ENCODE measurements at places on chromosomes 3 and 15. TPM values are rescaled to one million over a fixed set of nuclear protein-coding genes. Genes with fewer than 3 reads are reported as not detected.

DNA sequence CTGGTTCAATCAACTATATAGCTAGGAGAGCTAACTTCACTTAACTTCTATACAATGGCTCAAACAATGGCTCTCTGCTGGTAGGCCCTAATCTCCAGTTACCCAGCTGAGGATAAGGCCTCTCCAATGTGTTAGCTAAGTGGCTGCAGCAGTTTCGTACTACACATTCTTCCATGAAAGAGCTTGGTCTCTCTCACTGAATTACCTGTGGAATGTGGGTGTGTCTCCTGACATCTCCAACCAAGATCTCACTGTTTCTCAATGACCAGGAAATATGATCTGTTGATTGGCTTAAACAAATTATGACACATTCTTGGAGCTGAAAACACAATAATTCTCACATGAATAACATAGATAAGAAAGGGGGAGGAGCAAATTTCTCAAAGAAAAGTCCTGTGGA lies 169.8 kb upstream of the ROBO1 start:
- H3K4me3 ChIP-seq = no peak overlapping the region
- H3K36me3 ChIP-seq = no peaks in the 10 kb centered on the region
- no peaks in the 10 kb centered on the region for H3K27me3 ChIP-seq
- peak; percentile 32 for DNase-seq
- no peaks in the 10 kb centered on the region for H3K4me1 ChIP-seq

GRCh38 chr3:172546105-172546504 lies 22.9 kb upstream of the TNFSF10 start:
- no peak for DNase-seq
- peaks cover 25% of the 10 kb centered on the region for H3K4me1 ChIP-seq
- H3K27ac ChIP-seq = peak overlapping the region; percentile 42
- no peak overlapping the region for H3K4me3 ChIP-seq

DNA sequence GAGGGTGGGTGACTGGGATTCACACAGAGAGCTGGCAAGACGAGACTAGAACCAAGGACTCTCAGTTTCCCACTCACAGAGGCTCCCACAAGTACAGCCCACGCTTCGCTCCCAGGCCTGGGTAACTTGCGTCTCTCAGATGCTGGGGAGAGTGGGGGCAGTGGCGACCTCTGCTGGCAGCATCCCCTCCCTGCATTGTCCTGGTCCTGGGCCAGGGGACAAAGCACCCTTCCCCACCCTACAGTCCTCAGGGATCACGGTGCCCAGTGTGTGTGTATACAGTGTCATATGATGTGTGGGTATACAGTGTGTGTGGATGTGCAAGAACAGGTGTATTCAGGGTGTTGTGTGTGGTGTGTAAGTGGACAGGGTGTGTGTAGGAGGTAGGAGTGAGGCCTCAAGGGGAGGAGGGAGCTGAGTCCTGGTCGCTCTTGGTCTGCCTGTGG lies 12.8 kb downstream of the VILL start:
- H3K4me3 ChIP-seq = no peak overlapping the region
- H3K36me3 ChIP-seq = peaks cover 50% of the 10 kb centered on the region
- H3K4me1 ChIP-seq = peaks cover 18% of the 10 kb centered on the region
- DNase-seq = peak; percentile 77
- H3K27ac ChIP-seq = no peak overlapping the region

DNA sequence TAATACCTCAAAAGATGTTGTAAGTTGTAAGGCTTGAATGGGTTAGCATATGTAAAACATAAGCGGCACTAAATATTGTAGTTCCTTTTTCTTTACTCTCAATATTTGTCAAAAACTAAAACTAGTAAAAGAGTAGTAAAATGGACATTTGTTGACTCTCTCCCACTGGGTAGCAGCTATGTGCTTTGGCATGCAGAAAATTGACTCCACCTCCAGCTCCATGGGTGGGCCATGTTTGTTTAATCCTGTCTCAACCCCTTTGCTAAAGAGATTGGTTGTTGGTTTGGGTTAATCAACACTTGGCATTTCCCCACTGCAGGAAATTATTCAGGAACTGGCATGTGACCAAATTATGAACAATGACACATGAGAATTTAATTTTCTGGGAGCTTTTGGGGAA lies 114.8 kb downstream of the EOMES start:
- no peak for DNase-seq
- no peak overlapping the region for H3K27ac ChIP-seq
- no peaks in the 10 kb centered on the region for H3K4me1 ChIP-seq
- no peaks in the 10 kb centered on the region for H3K36me3 ChIP-seq
- no peaks in the 10 kb centered on the region for H3K27me3 ChIP-seq

DNA sequence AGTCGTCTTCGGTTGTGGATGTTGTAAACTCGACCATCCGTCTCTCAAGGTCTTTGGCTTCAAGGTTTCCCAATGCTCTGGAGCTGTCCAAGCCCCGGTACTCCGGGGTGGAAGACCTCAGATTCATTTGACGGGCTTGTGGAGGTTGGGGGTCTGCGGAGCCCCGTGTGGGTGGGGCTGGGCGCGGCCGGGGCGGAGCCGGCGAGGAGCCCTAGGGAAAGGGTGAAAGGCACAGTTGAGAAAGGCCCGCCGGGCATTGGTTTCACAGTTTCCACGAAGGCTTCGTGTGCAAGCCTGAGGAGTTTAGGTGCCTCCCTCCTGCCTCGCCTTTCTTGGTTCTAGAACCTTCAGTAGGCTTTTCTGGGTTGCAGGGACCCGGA lies 360 bp upstream of the MGA start:
- no peaks in the 10 kb centered on the region for H3K36me3 ChIP-seq
- H3K4me1 ChIP-seq = peaks cover 14% of the 10 kb centered on the region
- H3K27me3 ChIP-seq = no peaks in the 10 kb centered on the region
- H3K27ac ChIP-seq = peak overlapping the region; percentile 87
- peak; percentile 87 for DNase-seq
- peak overlapping the region; percentile 50 for H3K4me3 ChIP-seq

DNA sequence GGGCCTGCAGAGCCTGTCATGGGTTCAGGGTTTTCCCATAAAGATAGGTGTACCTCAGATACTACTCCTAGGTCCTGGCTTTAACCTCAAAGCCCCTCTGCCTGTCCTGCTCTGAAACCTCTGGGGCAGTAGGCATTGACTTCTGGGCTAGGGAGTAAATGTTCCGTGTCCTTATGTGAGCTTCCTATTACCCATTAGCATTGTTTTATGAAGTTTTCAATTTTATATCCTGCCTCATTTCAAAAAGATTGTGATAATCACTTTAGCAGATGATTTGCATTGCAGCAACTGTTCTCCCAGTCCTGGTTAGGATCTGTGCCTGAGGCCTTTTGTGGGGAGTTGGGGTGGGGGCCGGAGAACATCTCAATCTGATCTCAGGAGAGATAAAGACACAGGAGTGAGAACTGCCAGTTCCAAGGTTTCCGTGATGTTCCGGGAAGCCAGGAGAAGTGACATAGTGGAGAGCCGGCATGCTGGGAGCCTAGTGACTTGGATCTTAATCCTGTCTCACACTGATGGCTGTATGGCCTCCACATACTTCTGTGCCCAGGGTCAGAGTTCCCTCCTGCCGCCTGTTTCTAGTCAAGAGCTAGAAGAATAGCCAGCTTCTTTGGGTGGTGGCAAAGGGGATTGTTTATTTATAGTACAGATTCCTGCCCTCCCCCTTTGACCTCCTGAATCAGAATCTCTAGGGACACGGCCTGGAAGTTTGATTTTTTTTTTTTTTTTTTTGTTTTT lies 10.6 kb downstream of the TPM1 start:
- DNase-seq = peak; percentile 51
- peak overlapping the region; percentile 90 for H3K27ac ChIP-seq
- H3K4me1 ChIP-seq = peaks cover 76% of the 10 kb centered on the region
- no peaks in the 10 kb centered on the region for H3K27me3 ChIP-seq

DNA sequence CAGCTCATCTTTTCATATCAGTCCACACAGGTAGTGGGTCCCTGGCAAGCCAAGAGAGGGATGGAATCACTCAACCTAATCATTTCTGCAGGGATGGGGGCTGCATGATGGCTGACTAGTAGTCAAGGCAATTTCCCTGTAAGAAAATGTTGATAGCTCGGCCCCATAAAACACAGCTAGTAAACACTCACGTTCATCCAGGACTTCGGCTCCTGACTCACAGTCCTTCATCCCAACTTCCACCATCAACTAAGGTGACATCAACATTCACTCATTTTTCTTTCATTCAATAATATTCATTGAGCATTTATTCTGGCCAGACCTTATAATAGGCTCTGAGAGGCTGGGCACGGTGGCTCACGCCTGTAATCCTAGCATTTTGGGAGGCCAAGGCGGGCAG lies 4.4 kb upstream of the ACAP2 start:
- peaks cover 18% of the 10 kb centered on the region for H3K4me1 ChIP-seq
- H3K36me3 ChIP-seq = no peaks in the 10 kb centered on the region
- H3K4me3 ChIP-seq = no peak overlapping the region
- no peak for DNase-seq
- H3K27ac ChIP-seq = no peak overlapping the region
- H3K27me3 ChIP-seq = no peaks in the 10 kb centered on the region

DNA sequence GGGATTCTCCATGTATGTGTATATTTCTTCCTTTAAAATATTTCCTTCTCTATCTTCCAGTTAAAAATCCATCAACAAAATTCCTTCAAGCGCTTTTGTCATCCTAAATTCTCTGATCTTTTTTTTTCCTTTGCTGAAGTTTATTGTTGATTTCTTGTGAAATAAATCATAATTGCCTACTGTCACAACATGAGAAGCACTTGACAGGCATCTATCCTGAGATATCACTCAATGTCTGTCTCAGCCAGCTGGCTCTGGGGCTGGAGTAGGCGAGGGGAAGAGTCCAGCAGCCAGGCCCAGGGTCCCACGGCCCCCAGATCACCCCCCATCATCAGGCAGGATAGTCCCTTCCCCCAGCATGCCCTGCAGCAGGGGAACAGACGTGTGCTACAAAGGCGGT lies 109.0 kb upstream of the TLE3 start:
- peaks cover under 1% of the 10 kb centered on the region for H3K4me1 ChIP-seq
- H3K36me3 ChIP-seq = no peaks in the 10 kb centered on the region
- H3K4me3 ChIP-seq = no peak overlapping the region

DNA sequence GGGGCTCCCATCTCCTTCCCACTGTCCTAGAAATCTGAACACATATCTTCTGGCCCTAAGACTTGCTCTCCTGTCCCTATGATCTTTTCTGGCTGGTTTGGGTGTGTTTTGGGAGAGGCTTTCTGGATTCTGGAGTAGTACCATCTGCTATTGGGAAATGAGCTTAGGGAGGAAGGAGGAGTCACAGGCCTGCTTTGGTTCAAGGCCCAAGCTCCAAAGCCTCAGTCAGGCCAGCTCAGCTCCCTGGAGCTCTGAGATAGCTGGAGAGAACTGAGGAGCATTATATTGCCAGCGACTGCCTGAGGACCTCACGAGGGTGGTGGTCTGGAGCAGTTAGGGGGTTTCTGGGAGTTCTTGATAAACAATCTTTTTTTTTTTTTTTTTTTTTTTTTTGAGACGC lies 18.7 kb downstream of the RASGRF1 start:
- no peaks in the 10 kb centered on the region for H3K36me3 ChIP-seq
- H3K27ac ChIP-seq = no peak overlapping the region
- no peak overlapping the region for H3K4me3 ChIP-seq
- no peaks in the 10 kb centered on the region for H3K4me1 ChIP-seq
- no peak for DNase-seq

- H3K4me3 ChIP-seq = no peak overlapping the region
- H3K27ac ChIP-seq = no peak overlapping the region
- H3K4me1 ChIP-seq = peaks cover 4% of the 10 kb centered on the region
- DNase-seq = no peak
Measured at GRCh38 chr3:126087552-126088175, 3.7 kb upstream of the SLC41A3 start.

DNA sequence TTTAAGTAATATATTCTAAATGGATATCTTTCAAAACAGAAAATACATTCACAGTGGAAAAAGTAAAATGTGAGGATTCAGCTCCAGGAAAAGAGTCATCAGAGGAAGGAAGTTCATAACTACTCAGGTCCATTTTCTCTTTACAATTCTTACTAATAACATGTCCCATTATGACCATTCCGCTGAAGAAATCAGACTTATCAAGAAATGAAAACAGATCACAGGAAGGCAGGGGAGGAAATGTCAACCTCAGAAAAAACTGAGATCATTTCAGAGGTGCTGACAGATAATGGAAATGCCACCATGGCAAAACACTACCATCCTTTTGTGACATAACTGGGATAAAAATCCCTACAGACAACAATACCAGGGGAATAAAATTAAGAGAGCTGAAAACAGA lies 139.5 kb downstream of the MAGI1 start:
- no peaks in the 10 kb centered on the region for H3K36me3 ChIP-seq
- H3K27me3 ChIP-seq = no peaks in the 10 kb centered on the region
- H3K27ac ChIP-seq = no peak overlapping the region

DNA sequence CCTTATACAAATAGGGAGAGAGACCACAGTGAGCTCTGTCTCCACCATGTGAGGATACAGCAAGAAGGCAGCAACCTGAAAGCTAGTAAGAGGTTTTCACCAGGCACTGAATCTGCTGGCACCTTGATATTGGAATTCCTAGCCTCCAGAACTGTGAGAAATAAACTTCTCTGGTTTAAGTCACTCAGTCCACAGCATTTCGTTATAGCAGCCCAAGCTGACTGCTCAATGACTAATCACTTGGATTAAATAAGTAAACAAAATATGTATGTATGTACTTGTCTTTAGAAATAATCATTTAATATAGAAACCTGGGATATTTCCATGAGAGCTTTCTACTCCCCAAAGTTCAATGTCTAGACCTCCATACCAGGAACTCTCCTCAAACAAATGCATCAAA lies 162.0 kb downstream of the IMPG2 start:
- no peaks in the 10 kb centered on the region for H3K4me1 ChIP-seq
- no peaks in the 10 kb centered on the region for H3K36me3 ChIP-seq
- H3K27ac ChIP-seq = no peak overlapping the region
- no peak for DNase-seq

- no peak for DNase-seq
- peaks cover 23% of the 10 kb centered on the region for H3K4me1 ChIP-seq
- peaks cover 26% of the 10 kb centered on the region for H3K36me3 ChIP-seq
Measured at GRCh38 chr3:128794770-128795649, 69.0 kb downstream of the RAB7A start.

GRCh38 chr3:187291001-187291511 lies 481 bp downstream of the MASP1 start:
- H3K27ac ChIP-seq = peak overlapping the region; percentile 6
- H3K4me1 ChIP-seq = peaks cover 15% of the 10 kb centered on the region
- no peaks in the 10 kb centered on the region for H3K27me3 ChIP-seq
- no peaks in the 10 kb centered on the region for H3K36me3 ChIP-seq

DNA sequence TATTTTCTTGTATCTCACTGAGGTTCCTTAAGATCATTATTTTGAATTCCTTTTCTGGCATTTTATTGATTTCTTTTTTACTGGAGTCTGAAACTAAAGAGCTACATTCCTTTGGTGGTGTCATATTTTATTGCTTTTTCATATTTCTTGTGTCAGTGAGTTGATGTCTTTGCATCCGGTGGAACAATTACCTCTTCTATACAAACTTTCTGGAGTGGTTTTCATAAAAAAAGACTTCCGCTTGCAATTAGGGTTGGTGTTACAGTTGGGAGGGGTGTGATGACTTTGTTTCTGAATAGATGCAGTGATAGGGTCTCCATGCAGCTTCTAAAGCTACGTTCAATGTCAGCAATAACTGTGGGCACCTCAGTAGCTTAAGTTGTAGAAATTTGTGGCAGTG lies 181.7 kb downstream of the LPP start:
- peaks cover 4% of the 10 kb centered on the region for H3K4me1 ChIP-seq
- H3K4me3 ChIP-seq = no peak overlapping the region
- no peak for DNase-seq
- H3K27ac ChIP-seq = no peak overlapping the region
- no peaks in the 10 kb centered on the region for H3K27me3 ChIP-seq

Gene HMG20A
- total RNA-seq = 37.1 TPM

Gene KIF15
- total RNA-seq = 1.4 TPM

Gene SHF
- total RNA-seq = 6.5 TPM

Gene PLA2G4D
- not detected for total RNA-seq

Gene GPR15
- total RNA-seq = 2.1 TPM

Gene SSUH2
- total RNA-seq = not detected

Gene KNG1
- total RNA-seq = not detected

Gene LRTM1
- not detected for total RNA-seq
